ENCODE measurements at places on chromosomes 13 and 19.

GRCh38 chr13:84816567-84817105 is 934.4 kb upstream of the SLITRK1 start:
- DNase-seq = no peak

GRCh38 chr19:17352608-17353280 is 15.4 kb downstream of the GTPBP3 start:
- DNase-seq = no peak

DNA sequence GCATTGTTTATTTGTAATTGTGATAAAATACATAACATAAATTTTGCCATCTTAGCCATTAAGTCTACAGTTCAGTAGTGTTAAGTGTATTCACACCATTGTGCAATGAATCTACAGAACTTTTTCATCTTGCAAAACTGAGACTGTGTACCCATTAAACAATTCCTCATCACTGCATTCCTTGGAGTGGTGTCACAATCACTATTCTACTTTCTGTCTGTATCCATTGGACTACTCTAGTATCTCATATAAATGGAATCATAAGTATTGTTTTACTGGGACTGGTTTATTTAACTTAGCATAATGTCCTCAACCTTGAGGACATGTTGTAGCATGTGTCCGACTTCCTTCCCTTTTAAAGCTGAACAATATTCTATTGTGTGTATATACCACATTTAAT is 36.8 kb downstream of the UFM1 start:
- DNase-seq = no peak

DNA sequence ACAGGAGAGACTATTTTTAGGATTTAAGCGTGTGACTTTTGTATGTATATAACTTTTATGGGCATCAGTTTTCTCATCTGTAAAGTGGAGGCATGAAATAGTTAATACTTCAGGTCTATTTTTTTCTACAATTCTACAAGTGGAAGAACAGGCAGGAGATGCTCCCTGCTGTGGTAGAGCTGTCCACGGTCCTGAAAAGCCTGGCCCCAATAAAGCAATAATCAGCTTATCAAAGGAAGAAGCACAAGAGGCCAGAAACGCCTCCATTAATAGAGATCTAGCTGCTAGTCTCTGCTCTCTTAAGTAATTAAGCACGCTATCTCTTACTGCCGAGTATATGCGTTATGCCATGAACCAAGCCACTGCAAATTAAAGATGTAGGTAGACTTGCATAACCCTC is 28.0 kb upstream of the WASF3 start:
- DNase-seq = no peak

DNA sequence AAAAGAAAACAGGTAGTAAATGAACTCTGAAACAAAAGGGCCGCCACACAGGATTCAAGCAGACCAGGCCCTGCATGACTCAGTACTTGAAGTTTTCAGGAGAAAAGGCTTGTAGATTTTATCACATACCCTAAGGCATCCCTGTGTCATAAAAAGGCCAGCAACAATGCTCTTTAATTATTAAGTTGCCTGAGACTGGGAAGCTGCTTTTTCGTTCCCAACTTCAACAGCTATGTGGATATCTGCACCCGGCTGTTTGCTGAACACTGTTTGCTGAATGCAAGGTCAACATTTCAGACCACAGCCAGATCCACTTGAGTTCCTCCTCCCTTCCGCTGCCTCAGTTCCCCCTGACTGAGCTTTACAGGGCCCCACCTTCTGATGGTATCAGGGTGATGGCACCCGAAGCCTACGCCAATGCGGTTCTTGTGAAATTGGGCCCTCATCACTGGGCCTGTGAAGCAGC is 6.1 kb upstream of the ECH1 start:
- DNase-seq = no peak

Measured in CD4-positive, alpha-beta T cell treated with Interleukin-4 for 4 hours (primary cell).